ENCODE measurements at places on chromosomes 5 and 9.

DNA sequence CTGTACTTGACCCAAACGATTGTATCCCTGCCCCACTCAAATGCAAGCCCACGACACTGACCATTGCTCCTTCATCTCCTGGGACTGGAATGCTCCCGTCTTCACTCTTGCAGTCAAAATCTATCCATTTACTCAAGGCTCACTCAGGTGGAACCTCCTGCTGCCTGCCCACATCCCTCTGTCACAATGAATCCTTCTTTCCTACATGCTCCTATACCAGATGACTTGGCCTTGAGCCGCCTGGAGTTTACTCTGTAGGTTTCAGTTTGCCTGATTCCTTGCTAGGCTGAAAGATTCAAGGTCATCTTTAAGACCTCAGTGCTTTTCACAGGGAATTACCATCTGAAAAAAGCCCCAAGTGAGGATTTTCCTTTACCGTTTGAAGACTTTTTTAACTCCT lies 264.1 kb downstream of the GLIS3 start:
- no peak for DNase-seq

DNA sequence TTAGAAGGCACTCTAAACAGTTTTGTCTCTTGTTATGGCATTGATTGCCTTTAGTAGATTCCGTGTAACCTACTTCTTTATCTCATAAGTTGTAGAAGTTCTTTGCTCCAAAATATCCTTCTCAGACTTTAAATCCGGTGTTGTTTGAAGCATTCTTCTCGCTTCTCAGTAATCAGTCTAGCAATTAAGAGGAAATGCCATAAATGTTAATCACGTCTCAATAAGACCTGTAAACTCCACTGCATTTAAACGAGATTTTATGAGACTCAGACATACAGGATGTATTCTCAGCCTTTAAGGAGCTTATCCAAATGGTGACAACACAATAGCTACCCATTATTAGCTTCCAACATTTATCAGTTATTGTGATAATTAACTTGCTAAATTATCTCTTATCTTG lies 7.7 kb upstream of the C5 start:
- no peak for DNase-seq

DNA sequence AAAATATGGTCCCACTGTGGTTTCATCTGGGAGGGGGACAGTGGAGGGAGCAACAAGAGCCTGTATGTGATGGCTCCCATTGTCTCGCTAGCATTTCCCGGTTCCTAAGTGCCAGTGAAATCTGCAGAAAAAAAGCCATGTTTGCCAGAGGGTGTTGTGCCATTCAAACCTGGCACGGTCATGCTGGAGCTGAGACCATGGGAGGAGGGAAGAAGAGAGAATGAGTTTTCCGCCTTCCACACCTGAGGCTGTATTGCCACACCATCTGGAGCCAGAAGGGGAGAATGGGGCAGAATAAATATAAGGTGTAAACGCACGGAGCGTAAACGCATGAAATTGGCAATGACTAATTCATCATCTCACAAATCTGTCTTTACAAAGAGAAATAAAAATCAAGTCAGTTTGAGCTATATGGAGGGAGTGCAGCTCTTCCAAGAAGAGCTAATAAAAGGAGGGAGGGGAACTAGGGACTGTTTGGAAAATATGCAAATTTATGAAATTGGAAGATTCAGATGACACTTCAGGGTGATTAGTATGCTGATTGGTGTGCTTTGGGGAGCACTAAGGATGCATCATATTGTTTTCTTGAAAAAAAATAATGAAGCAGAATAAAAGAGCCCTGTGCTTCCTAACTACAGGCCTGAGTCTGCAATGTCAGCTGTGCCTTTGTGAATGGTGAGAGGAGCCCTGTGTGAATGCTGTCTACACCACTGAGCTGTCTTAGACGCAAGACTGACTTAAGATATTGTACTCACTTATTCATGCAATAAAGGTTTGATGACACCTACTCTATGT lies 237.9 kb downstream of the NSG2 start:
- no peak for DNase-seq

- no peak for DNase-seq
These were observed 1325.0 kb upstream of the DMAC1 start for GRCh38 chr9:9124616-9125015.

GRCh38 chr5:113057557-113057984 lies 81.0 kb downstream of the DCP2 start:
- no peak for DNase-seq

GRCh38 chr9:137034039-137034708 lies 2.3 kb upstream of the FUT7 start:
- DNase-seq, result no peak

- DNase-seq, result no peak
These were observed 36.6 kb downstream of the NCS1 start for GRCh38 chr9:130208600-130209347.

DNA sequence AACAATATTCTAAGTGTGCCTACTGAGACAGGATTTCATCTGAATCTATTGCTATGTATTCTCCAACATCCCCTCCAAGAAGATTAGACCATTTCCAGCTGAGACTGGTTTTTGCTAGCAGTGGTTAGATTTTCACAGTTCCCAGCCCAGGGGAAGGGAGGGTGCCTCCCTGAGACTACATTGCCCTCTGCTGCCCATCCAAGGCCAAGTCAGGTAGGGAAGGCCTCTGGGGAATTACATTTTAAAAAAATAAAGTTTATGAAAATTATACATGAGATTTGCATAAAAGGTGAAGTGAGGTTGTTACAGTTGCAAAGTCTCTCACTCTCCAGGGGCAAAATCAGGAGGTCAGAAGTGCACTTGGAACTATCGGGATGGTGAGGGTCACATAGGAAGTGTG lies 28.0 kb upstream of the SYK start:
- peak; percentile 46 for DNase-seq

GRCh38 chr5:1076406-1076805 lies 35.5 kb downstream of the SLC12A7 start:
- DNase-seq, result no peak

DNA sequence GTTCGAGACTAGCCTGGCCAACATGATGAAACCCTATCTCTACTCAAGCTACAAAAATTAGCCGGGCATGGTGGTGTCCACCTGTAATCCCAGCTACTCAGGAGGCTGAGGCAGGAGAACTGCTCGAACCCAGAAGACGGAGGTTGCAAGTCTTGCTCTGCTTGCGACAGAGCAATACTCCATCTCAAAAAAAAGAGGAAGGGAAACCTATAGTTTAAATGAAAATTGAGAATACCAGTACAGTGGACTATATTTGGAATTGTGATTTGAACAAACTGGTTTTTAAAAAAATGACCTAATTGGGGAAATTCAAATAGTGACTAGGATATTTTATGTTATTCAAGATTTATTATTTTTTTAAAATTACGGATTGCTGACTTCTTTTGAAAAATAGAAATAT lies 33.2 kb downstream of the DIAPH1 start:
- no peak for DNase-seq

DNA sequence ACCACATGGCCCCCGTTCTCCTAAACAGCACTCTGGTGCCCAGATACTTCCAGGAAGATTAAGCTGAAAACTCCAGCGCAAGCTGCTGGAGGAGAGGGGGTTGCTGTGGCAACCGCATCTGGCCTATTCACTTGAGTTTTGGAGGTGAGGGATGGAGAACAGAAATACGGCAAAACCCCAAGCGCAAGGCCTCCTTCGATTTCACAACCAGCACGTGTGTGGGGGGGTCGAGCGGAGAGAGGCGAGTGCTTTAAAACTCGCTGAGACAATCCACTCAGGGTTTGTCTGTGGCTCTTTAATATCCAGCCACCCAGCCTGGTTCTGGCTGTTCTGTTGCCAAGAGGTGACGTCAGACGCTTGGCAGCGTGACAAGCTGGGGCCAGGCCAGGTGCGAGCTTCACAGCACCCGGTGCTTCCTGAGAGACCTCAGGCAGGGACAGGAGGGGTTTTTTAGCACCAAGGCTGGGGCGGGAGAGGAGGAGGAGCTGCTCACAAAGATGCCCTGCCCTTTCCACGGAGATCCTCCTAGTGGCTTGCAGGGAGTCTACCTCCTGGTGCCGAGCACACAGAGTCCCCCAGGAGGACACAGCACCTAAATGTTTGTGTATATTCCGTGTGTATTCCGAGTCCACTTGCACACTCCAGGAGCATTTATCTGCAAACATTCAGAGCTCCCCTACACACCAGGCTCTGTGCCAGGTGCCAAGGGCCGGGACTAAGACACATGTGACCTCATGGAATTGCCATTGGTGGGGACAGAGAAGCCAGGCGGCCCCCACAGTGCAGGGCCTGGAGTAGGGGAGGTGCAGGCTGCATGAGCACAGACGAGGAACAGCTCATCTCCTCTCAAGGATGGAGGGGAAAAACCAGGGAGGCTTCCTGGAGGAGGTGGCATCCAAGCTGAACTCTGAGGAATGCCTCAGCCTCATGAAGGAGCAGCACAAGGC lies 194.6 kb downstream of the OLFM1 start:
- no peak for DNase-seq
